Cerebellar nuclear complex (tissue), 1 donor: ENCODE measurements at places on chromosomes 12 and 14.

GRCh38 chr14:30985796-30986195 is 39.7 kb upstream of the AP4S1 start:
- no peak for DNase-seq

- no peak for DNase-seq
Measured at GRCh38 chr12:57736741-57737466, 1.6 kb downstream of the AGAP2 start.

DNA sequence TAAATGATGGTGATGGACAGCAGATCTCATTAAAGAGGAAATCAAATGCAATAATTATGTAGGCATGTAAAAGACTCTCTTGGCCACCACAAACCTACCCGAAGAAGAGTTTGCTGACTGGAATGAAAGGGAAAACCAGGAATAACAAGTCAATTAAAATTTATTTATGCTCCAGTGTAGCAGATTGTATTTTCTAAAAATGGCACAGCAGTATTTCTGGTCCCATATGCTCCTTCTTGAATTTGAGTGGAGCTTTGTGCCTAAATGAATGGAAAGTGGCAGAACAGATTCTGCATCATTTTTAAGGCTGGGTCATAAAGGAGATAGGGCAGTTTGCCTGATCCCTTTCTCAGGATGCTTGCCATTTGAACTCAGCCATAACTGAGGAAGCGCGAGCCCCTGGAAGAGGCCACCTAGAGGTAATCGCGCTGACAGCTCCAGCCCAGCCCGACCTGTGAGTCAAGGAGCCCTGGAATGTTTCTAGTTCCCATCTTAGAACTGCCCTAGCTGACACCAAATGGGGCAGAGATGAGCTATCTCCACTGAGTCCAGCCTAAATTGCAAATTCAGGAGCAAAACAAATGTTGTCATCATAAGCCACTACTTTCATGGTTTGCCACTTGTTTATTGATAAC is 229.2 kb upstream of the TMTC1 start:
- no peak for DNase-seq

GRCh38 chr12:50859621-50860310 is 17.0 kb downstream of the TMPRSS12 start:
- DNase-seq: no peak

DNA sequence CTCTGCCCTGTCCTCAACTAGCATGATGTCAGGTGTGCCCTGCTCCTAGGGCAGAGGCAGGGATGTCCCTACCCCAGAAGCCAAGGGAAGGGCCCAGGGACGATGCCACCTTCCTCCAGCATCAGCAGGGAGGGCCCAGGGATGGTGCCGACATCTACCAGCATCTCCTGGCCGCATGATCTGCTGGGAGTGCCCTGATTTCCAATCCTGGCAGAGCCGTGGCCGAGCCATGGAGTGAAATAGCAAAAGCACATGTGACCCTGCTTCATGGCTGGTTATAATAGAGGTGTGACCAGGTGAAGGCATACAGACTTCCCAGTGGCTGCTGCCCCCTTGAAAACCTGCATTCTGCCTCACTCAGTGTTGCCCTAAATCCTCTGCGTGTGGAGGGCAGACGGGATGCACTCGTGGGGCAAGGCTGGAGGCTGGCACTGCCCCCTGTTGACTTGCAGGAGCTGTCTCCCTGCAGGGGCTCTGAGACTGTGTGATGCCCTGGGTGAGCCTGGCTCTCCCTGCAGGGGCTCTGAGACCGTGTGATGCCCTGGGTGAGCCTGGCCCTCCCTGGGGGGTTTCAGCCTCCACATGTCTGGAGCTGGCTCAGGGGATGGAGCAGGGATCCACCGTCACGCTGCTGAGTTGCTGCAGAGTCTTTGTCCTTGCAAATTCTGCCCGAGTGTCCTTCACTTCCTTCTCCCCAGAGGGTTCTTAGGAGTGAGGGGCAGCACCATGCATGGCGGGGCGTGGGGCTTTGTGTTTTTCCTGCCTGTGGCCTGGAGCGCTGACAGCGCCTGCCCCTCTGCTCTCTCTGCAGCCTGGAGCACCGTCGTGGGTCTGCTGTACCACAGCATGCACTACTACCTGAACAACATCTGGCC is 51.7 kb downstream of the ADGRD1 start:
- no peak for DNase-seq

DNA sequence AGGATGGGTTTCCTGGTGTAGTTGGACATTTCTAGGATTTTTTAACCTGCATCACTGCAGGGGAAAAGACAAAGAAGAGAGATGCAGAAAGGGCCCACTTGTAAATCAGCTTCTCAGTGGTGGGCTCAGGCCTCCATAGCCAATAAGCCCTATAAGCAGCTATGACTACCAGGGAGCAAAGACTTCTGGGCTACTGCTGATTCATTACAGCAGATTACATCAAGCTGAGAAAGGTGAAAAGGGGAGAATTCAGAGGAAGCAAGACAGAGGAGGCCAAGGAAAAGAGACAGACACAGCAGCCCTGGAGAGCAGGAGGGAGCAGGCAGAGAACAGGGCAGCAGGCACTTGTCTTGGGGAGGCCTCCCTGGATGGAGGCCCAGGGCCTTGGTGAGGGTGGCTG is 95.2 kb downstream of the KCNA5 start:
- DNase-seq: no peak

GRCh38 chr14:83533734-83534133 is 1996.2 kb upstream of the FLRT2 start:
- DNase-seq: no peak

GRCh38 chr14:73784181-73784987 is 67.2 kb upstream of the PTGR2 start:
- no peak for DNase-seq

DNA sequence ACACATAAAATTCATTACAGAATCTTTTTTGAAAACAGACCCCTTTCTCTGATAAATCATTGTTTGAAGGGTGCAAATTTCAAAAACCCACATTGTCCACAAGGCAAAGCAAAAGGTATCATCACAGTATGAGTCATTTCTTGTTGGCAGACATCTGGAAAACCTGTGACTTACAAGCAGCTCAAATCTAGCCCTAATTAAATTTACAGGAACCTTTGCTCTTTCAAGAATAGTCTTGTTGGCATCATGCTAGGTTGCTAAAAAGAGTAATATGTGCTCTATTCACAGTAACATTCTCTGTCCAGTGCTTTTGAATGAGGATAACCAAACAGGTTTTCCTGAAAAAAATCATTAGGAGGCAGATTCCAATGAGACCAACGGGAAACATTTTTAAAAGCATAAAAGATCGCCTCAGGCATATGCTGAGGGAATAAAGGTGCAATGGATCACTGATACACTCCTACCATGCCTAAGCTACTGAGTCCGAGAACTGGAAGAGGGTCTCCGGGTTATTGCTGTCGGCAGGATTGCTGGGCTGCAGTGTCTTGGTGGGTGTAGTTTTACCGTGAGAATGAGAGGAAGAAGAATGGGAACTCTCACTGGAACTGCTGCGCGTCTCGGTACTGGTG is 55.5 kb upstream of the TTC7B start:
- DNase-seq: no peak

- DNase-seq: no peak
Measured at GRCh38 chr12:121911824-121912585, 6.4 kb upstream of the CFAP251 start.

- DNase-seq: no peak
Measured at GRCh38 chr14:96824283-96824682, 27.1 kb downstream of the VRK1 start.

GRCh38 chr12:40643976-40644375 is 48.3 kb upstream of the CNTN1 start:
- DNase-seq: no peak

DNA sequence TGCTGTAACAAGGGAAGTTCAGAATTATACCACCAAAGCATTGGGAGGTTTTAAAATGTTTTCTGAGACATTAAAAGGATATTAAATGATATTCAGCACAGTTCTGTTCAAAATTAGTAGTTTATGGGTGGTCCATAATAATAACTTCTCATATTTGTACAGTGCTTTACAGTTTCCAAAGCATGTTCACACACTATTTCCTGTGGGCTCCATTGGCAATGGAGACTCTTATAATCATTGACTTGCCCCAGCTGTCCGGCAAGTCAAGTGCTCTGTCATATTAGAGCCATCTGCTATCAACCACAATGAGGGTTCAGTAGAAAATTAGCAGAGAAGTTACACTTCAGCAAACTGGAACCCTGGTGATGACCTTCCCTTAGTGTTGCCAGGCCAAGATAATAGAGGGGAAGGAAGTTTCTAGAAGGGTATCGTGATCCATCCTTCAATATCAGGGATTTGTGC is 526.6 kb upstream of the CCDC196 start:
- no peak for DNase-seq

- DNase-seq: no peak
Measured at GRCh38 chr14:54252072-54252730, 144.6 kb upstream of the CDKN3 start.

DNA sequence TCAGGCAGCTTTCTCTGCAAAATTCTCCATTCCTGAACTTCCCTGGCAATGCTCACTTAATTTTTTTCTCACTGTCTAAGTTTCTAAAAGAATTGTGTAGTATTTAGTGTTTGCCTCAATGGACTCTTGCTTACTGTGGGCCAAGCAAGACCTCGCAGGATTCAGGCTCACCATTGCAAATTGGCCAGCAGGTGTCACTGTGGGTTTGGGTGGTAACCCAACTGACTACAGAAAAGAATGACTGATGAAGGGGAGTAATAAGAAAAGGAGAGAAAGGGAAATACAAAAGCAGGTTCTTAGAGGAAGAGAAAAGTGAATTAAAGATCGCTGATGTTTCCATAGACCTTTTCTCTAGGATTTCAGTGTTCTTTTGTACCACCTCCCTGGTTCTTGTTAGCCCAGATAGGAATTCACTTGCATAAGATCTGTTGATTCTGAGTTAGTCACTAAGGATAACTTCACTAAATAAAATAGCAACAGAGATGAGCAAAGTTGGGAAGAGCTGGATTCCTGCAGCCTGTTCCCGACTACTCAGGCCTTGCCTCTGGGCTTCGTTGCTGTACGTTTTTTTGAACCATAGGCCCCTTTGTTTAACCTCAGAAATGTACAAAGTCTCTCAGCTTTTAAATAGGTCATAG is 386.5 kb upstream of the DDHD1 start:
- no peak for DNase-seq

GRCh38 chr14:30957813-30958370 is 67.6 kb upstream of the AP4S1 start:
- no peak for DNase-seq

DNA sequence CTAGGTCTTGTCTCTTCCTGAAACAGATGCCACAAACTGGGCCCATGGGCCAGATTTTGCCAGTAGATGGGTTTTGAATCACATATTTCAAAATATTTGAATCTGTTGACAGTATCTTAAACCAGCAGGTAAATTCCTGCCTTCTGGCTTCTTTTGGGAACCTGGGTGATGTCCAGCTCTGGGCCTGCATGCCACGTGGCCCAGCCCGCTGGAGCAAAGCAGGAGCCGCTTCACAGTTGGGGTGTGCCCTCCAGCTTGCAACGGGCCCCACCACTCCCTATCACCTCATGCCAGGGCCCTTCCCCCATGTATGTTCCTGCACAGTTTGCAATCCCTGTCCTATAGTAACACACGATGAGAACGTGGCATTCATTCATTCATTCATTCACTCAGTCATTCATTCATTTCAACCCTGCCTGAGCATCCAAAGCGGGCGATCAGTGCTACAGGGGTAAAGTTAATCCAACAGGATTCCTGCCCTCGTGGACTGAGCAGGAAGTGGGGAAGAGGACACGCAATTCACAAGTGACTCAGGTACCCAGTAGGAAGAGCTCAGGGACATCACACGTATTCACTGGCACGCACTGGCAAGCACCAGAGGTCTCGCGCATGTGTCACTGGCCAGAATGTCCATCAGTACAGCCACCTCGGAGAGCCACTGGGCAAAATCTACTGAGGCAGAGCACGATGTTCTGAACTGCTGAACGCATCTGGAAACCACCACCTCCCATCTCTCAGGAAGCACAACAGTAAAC is 27.8 kb downstream of the SCARB1 start:
- no peak for DNase-seq

GRCh38 chr12:90978117-90978770 is 23.3 kb upstream of the CCER1 start:
- DNase-seq: no peak

DNA sequence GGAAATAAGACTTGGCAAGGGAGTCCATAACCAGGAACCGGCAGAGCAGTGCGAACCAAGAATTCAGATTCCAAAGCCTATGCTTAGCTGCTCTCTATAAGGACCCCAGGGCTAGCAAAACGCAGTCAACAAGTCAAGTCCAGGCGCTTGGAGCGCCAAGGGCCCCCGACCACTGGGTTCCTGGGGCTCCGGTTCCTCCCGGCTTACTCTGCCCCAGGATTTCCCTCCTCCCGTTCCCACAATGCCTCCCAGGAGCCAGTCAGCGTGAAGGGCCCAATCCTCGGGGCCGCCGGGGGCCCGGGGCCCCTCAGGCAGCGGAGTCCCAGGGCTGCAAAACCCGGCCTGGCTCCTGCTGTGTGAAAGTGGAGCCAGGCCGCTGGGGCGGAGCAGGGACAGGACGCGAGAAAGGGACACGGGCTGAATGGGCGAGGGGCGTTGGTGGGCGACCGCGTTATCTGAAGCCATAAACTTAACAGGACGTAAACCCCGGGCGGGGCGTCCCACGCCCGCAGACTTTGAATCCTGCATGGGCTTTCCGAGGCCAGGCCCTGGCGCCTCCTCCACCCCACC is 1.5 kb downstream of the KRT8 start:
- no peak for DNase-seq

DNA sequence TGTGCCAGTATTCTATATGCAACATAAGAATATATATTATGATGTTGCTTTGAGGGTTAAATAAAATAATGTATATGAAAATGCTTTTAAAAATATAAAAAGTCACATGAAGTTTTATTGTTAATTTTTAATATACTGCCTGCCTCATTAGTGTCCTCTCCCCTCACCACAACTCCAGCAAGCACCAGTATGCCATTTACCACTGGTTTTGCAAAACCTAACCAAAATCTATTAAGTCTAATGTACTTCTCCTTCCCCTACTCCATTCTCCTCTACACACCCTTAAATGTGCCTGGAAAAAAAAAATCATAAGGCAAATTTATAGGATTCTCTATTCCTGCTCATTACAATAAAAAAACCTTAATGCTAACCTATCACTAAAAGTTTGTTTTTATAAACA is 24.0 kb upstream of the GNG2 start:
- no peak for DNase-seq

DNA sequence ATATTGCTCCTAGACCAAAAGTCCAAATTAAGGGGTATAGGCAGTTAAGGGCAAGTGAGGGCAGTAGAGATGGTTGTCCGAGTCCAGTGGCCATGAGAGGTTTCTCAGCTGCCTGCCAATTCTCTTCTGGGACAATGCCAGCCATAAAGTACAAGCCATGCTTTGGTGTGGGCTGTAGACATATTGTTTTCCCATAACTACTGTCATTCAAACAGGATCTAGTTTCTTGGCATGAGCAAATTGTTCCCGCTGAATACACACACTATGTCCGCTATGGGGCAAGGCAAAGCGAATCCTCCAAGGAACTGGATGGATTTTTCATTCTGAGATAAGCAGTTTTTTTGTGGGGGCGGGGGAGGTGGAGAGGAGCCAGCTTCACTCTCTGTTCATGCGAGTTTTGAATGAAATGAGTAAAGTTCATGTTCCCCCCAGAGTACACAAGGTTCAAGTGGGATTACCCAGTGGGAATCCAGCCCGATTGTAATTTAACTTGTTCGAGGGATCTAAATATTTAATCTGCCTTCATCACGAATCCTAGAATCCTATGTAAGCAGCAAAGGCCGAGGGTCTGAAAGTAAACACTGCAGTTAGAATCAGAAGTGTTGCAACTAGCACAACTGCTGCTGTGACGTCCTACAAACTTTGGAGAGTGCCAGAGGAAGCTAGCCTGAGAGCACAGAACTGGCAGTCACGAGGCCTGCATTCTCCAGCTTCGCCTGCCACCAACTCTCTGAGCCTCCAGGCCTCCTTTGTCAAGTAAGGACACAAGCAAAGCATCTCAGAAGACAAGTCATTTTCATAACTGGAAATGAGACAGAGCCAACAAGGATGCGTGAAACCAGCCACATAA is 137.0 kb downstream of the CRADD start:
- no peak for DNase-seq
